ENCODE measurements at places on chromosomes 4 and X.

- DNase-seq: no peak
Measured at GRCh38 chrX:5733501-5733900, 495.2 kb downstream of the NLGN4X start.

DNA sequence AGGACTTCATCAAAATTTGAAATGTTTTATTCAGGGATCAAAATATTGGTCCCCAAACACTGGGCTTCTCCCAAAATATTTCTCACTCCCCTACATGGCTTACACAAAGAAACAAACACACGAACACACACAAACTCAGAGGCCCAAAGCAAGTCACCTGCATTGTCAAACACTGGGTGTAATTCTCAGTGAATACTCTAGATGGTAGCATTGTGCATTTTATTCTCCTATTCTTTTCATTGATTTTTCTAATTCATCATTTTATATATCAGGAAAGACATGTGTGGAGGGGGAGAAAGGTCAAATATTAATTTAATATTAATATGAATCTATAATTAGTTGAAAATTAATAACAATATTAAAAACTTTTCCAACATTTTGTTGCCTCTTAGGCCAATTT lies 72.3 kb upstream of the TNMD start:
- no peak for DNase-seq

DNA sequence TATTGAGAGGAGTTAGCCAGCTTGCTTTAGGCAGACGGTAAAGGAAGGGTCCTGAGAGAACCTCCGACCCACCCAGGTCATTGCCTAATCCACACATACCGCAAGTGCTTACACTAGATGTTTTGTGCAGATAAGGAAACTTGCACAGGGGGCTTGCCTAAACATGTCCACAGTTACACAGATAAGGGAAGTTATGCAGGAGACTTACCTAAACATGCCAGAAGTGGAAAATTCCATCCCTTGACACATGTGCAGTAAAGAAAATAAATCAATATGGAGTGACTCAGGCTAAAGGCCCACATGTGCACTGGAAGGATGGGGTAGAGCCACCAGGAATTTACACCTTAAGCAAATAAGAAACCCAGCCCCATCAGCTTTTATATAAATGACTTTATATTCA lies 232.8 kb upstream of the HDX start:
- DNase-seq: no peak

DNA sequence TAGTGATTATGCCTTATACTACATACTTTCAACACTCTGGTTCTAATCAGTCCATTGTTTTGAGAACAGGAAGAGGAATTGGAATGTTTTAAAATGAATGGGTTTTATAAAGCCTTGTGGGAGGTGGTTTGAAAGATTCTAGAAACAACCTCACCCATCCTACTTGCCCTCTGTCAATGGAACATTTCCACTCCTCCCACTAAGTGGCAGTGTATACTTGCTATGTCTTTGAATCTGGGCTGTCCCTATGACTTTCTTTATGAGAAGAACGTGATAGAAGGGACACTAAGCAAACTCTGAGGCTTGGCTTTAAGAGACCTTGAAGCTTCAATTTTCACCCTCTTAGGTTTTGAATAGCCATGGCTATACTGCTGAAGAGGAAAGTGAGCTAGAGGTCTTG lies 611.2 kb downstream of the PPP4R3C start:
- no peak for DNase-seq

- DNase-seq: no peak
Measured at GRCh38 chrX:65608026-65608425, 59.4 kb upstream of the MSN start.

DNA sequence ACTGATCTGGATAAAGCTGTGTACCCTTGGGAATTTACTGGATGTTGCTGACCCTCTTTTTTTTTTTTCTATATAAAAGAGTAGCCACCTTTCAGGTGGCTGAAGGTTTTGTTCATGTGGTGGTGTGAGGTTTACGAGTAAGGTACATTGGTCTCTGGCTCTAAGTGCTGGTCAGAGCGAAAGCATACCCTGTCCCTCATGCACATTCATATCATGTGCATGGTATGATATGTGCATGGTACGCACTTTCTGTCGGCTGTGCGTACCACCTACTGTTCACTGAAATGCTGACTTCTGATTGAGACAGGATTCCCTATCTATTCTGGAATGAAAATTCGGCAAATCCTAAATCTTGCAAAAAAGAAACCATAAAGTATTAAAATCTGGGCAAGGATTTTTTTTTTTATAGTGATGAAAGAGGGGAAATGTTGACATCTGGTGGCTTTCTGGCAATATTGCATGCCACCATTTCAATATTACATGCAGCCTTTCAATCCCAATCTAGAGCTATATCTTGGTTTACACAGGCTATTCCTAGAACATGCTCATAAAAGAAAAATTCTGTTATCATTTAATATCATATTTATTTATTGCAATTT lies 32.8 kb downstream of the FAM149A start:
- DNase-seq: no peak

All from activated CD4-positive, CD25-positive, alpha-beta regulatory T cell treated with anti-CD3 and anti-CD28 coated beads, Interleukin-2, amount 50 U/mL, for 72 hours (primary cell).